ENCODE measurements at places on chromosomes 1 and 21. TPM values are rescaled to one million over a fixed set of nuclear protein-coding genes. Genes with fewer than 3 reads are reported as not detected.

The GBP1 gene
- 5.2 TPM for total RNA-seq

- no peak for ATAC-seq
These were observed 311.8 kb upstream of the DPYD start for GRCh38 chr1:98232678-98233077.

DNA sequence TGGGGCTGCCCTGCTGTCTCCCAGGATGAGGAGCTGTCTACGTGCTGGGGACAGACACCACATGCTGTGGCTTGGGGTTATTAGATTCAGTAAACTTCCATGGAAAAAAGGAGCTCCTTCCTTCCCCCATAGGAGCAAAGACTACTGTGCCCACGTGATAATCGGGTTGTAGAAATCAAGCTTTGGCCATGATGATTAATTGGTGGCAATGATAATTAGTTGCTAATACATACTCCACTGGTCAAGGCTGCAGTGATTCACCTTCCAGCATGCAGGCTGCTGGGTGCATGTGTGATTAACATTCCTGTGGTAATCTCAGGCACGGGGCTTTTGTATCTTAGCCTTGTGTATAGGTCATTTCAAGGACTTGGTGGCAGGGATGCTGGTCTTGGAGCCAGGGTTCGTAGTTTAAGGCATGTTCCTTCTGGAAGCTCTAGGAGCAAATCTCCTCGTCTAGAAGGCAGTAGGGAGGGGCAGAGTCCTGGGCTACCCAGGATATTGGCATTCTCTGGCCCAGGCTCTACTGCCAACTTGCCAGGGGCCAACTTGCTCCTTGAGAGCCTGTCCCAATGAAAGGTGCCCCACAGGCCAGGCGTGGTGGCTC is 41.4 kb downstream of the TMCO4 start:
- ATAC-seq: peak; percentile 57

DNA sequence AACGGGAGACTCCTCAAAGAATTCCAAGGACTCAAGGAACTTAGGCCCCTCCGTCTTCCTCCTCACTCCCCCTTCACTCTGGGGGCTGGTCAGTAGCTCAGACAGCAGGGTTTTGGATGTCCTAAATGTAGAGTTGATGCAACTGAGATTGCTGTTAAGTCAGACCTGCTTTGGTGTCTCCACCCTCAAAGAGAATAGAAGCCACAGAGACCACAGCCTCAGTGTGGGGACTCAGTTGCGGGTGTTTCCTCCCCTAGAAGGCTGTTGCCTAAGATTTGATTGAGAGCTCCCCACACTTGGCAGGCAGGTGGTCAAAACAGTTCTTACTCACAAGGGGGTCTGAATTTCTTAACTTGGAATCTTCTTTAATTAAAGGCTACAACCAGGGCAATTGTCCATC is 7.6 kb downstream of the MAN1C1 start:
- no peak for ATAC-seq

GRCh38 chr1:154975409-154976059 is 1.1 kb downstream of the CKS1B start:
- ATAC-seq: no peak

DNA sequence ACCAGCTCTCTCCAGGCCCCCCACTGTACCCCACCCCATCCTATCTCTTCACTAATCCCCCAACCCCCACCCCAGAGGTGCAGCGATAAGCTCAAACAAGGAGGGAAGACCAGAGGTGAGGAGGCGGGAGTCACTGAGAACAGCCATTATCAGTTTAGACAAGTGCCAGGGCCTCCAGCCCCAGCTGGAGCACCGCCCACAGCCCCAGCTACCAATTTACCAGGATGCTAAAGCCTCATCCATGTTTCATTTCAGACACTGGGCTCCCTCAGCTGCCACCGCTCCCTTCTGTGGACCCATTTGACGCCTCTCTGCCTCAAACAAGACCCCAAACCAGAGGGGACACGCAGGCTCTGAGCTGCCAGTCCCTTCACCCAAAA is 80.6 kb downstream of the DISP3 start:
- ATAC-seq: no peak

GRCh38 chr1:36251794-36252481 is 27.7 kb downstream of the THRAP3 start:
- ATAC-seq: no peak

DNA sequence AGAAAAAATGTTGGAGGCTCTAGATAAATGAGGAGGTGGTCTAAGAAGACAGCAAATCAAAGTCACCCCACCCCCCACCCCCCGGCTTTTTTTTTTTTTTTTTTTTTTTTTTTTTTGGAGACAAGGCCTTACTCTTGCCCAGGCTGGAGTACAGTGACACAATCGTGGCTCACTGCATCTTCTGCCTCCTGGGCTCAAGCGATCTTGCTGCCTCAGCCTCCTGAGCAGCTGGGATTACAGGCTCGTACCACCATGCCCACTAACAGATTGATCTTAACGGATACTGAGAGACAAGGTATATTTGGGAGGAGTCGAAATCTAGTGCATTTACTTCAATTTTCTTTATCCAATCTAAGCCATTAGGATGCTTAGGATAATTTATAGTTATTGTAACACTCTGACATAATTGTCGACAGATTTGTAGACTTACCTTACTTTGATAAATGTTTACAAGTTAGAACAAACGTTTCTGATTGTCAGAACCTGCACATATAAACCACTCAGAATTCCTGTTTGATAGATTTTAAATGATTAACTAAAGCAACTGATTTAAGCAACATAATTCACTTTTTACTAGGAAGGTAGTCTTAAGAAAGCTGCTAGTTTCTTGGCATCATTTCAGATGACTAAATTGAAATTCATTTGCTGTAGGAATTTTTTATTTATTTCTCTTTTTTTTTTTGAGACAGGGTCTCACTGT is 33.7 kb upstream of the NBL1 start:
- no peak for ATAC-seq

- no peak for ATAC-seq
These were observed 14.7 kb downstream of the YTHDF2 start for GRCh38 chr1:28751315-28752060.

The S100A7 gene
- 5,647 TPM for total RNA-seq

DNA sequence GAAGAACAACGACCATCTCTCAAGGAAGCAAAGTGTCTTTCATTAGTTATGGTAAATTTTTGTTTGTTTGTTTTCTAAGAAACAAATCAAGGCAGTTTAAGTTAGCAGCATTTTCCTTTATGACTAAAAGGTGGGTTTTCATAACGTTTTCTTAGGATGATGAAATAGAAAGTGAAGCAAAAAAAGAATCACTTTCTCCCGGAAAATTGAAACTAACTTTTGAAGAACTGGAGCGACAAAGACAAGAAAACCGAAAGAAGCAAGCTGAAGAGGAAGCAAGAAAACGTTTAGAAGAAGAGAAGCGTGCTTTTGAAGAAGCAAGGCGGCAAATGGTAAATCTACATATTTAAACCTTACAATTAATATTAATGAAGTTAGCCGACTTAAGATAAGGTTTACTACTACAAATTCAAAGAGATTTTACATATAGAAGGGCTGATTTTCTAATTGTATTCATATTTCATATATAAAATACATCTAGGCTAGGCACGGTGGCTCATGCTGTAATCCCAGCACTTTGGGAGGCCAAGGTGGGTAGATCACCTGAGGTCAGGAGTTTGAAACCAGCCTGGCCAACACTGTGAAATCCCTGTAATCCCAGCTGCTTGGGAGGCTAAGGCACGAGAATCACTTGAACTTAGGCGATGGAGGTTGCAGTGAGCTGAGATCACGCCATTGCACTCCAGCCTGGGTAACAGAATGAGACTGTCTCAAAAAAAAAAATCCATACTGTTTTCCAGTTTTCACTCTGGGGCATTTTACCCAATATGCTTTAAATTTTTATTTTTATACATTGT is 38.3 kb downstream of the NEXN start:
- no peak for ATAC-seq

DNA sequence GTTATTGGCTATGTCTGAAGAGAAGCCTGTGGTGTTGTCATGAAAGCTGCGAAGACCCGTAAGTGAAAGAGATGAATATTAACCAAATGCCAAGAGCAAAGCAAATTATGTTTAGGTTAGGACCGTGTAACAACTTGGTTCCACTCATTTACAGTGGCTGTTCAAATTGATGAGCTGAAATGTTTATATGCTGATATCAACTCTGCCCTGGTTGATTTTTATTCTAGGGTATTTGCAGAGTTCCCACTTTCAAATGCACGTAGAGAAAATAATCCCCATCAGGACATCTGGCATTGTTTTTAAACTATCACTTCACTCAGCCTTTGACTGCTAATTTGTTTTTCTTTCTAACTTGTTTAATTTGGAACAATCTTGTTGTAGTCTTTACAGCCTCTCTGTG is 581.6 kb upstream of the ADAMTS5 start:
- no peak for ATAC-seq

The IVL gene
- total RNA-seq: 145 TPM

DNA sequence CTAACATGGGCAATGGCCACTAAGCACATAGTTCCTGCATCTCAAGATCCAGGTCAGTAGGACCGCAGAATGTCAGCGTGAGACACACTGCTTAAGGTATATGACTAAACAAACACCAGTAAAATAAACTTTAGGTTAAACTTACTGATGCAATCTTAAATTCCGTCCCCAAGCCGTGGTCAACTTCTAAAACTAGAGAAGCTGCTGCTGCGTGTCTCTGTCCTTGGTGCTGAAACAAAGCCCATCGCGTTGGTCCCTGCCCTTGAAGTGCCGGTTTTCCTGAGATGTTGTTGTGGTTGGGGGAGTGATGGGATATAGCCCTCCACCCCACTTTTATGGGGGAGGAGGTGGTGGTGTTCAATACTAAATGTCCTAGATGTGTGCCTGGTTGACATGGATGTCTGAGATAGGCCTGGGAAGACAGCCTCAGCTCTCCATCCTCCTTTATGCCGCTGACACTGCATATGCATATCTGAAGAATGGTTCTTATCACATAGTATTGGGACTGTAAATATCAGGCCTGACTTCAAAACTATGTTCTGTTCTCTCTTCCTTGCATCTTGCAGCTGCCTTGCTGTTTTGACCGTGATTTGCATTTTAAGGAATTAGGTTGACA is 72.0 kb upstream of the KCNA3 start:
- no peak for ATAC-seq

The ST6GALNAC5 gene
- total RNA-seq: 0.96 TPM
